ENCODE measurements at places on chromosomes 4 and X.

- DNase-seq = no peak
Measured at GRCh38 chrX:130645955-130646583, 244.3 kb downstream of the RBMX2 start.

DNA sequence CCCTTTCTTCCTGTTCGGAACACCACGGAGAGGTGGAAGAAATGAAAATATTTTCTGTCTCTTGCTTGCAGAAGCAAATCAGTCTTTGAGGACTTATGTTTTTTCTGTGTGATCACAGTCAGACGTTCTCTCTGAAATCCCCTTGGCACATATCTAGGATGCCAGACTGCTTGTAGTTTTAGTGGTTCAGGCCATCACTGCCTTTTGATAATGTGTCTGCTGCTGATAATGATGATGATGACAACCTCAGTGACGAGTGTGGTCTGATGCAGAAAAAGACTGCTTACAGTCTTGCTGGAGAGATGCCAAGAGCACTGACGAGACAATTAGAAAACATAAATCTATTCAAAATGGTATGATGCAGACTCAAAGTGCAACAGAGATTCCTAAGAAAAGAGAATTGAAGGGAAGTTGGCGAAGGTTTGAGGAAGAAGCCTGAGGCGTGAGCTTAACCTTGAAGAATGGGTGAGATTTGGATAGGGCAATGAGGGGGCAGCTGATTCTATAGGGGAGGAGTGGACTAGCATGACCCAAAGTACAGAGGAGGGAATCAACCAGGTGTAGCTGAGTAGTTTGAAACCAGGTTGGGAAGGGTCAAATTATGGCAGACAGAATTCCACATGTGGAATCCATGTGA, 7.9 kb downstream of the RAB33A start:
- no peak for DNase-seq

DNA sequence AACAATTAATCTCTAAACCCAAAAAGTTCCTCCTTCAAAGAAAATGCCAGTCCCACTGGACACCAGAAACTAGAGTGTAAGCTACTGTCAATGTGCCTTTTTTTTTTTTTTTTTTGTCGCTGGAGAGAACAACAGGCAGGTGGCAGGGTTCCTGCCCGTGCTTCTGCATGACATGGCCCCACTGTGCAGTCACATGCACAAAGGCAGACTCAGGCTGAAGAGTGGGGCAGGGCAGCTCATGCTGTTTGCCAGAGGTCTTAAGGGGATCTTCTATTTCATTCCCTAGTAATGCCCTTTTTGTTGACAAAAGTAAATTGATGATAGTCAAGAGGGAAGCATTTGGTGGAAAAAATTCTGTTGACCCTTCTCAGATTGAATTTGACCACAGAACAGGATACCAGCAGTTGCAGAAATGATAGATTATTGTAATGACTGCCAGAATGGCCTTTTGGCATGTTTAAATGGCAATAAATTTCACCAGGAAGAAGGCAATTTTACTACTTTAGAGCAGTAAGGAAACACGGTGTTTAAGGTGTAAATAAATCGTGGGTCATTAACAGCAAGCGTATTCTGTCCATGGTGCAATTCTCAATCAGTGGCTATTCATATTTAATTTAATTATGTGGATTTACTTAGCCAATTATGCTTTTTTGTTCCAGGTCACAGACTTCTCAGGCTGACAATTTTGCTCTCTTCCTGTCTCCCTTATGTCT, 80.9 kb downstream of the NKX6-1 start:
- no peak for DNase-seq

GRCh38 chr4:55035892-55036291, 89.5 kb downstream of the KDR start:
- DNase-seq = no peak

GRCh38 chrX:131739823-131740222, 195.9 kb downstream of the OR13H1 start:
- DNase-seq = no peak

DNA sequence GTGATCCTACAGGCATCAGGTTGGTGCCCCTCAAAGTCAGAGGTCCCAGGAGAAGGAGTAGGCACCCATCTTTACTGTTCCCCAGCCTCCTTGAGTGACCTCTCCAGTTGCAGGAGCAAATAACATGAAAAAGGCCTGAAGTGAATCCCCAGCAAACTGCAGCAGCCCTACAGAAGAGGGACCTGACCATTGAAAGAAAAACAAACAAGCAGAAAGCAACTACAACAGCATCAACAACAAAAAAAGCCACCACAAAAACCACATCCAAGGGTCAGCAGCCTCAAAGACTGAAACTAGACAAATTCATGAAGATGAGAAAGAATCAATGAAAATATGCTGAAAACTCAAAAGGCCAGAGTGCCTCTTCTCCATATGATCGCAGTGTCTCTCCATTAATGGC, 128.7 kb downstream of the ANKRD50 start:
- DNase-seq = no peak

- no peak for DNase-seq
Measured at GRCh38 chrX:14920196-14920595, 47.0 kb downstream of the MOSPD2 start.

GRCh38 chr4:156201050-156201449, 247.4 kb upstream of the CTSO start:
- no peak for DNase-seq

DNA sequence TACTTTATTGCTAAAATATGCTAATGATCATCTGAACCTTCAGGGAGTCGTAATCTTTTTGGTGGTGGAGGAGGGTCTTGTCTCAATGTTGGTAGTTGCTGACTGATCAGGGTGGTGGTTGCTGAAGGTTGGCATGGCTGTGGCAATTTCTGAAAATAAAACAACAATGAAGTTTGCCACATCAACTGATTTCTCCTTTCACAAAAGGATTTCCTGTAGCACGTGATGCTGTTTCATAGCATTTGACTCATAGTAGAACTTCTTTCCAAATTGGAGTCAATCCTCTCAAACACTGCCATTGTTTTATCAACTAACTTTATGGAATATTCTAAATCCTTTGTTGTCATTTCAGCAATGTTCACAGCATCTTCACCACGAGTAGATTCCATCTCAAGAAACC, 19.3 kb downstream of the DDIT4L start:
- DNase-seq = no peak

DNA sequence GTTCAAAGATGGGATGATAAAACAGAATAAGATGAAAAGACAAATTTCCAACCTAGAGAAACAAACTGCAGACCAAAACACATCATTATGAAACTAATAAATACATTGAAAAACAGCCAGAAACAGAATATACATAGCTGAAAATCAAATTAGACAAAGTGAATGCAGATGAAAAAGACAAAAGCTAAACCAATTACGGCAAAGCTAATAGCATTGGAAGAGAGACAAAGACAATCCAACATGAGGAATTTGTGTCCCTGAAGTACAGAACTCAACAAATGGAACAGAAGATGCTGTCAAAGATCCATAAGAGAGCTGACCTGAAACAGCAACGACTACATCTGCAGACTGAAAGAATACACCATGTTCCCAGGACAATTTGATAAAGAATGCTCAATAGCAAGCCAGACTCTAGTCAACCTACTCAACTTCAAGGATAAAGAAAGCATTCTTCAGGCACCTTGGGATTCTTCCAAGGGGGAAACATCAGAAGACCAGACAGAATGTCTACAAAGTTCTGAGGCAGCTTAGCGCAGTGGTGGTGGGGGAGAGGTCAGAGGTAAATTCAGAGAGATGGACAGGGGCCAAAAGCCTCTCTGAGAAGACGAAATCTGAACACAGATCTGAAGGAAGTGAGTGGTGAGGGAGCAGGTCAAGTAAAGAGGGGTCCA, 27.4 kb upstream of the IRAK1 start:
- no peak for DNase-seq

Data from stimulated activated CD4-positive, alpha-beta T cell treated with anti-CD3 and anti-CD28 coated beads, TNF-alpha, amount 100 ng/mL, for 48 hours (primary cell).